LoVo (cell line): ENCODE measurements at places on chromosomes 2 and 18.
A peak's percentile ranks its signal among the peaks of the same experiment; 100 is the strongest.

DNA sequence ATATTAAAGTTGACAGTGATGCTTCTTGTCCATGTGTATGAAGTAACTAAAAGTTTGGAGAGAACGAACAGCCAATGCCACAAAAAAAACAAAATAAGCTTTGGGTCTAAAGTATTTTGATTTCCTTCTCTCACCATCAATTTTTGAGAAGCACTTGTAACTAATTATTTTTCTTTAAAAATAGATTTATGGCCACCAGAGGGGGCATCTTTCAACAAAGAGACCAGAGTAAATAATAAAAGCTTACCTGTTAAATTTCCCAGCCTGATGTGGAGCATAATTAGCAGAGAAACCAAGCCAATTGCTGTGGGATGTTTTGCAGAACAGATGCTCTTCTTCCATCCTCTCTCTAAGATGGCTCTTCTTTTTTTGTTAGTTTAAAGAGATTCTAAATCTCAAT, 29.0 kb downstream of the LINC00305 start:
- DNase-seq, result no peak

GRCh38 chr2:128442053-128442751, 123.5 kb upstream of the HS6ST1 start:
- no peak for DNase-seq

DNA sequence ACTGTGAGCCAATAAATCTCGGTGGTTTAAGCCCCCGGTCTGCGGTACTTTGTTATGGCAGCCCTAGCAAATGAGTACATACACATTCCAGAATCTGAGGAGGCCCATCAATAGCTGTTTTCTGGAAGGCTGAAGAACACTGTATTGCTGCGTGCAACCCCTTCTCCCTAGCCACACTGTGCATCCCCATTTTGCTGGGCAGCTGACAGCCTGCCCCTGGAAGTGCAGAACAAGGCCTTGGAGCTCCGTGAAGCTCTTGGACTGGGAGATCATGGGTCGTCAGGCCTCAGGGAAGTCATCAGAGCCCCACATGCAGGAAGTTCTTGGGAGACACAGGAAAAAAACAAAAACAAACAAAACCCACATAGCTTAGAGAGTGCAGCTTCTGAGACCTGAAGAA, 90.6 kb upstream of the ST6GAL2 start:
- DNase-seq, result no peak

DNA sequence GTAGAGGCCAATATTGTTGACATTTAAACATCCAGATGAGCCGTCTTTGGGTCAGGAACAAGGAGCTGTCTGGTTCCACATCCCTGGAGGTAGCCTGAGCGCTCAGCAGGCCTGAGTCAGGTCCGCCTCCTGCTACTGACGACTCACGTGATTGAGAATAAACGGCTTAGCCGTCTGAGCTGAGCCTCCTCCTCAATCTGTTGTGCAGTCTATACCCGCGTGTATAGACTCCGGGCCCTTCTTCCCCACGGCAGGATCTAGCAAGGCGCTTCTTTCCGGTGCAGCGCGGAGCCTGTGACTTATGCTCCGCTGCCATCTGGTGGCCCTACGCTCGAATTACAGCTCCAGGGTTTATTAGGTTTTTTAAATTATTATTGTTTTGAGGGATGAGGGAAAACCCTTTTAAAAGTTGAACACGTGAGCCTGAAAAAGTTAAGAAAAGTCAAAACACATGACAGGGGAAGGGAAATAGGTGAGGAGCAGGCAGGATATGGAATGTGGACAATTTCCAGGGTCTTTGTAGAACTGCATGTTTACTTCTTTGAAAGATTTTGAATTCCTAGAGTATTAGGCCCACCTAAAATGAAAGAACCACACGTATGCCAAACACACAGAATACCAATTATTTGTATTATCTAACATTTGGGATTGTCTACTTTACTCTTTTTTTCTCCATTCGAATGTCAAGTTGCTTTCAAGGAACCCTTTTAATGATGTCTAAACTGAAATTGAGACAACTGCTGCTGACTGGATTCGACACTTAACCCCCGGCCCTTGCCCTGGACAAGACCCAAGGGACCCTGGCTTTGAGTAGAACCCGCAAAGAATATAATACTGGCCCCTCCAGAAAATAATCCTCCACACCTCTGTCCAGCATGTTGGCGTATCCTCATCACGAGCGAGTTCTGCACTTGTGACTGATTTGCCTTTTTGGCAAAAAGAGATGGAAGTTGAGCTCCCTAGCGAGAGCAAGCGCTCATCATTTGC, 112.4 kb upstream of the ZNF236 start:
- peak; percentile 50 for DNase-seq

- DNase-seq, result no peak
Measured at GRCh38 chr2:173231465-173231864, 123.2 kb upstream of the CDCA7 start.

GRCh38 chr18:49055754-49056172, 105.0 kb upstream of the SMAD7 start:
- no peak for DNase-seq
